ENCODE measurements at places on chromosomes 5 and 9.
A peak's percentile ranks its signal among the peaks of the same experiment; 100 is the strongest.

DNA sequence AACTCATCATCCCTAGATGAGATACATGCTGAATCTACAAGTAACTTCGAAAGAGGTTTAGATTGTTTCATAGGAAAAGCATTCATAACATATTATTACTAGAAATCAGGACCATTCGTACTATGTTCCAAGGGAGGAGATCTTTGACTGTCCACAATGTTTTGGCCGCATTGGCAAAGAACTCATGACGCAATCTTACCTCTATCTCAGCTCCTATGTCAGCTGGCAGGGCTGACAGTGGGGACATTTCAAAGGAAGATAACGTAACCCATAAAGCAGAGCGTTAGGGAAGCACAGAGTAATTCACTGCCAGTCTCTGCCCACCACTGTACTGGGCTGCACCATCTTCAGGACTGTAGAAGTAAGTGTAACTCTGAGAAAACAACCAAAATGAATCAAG, 69.7 kb downstream of the EFNA5 start:
- DNase-seq: no peak

DNA sequence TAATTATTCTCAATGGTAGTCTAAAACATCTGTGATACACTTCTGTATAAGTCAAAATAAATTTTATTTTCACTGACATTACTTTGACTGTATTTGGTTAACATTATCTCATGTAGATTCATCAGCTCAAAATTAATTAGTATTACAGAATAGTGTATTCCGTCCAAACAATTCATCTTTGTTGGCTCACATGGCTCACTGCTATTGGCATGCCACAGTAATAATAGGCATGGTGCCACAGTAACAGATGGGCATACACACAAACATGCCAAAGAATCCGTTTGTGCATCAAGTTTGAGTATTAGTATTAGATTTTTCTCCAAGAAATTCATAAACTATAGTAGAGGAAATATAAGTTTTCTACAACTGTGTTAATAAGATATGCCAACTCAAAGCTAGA, 14.2 kb downstream of the AP3B1 start:
- no peak for DNase-seq

DNA sequence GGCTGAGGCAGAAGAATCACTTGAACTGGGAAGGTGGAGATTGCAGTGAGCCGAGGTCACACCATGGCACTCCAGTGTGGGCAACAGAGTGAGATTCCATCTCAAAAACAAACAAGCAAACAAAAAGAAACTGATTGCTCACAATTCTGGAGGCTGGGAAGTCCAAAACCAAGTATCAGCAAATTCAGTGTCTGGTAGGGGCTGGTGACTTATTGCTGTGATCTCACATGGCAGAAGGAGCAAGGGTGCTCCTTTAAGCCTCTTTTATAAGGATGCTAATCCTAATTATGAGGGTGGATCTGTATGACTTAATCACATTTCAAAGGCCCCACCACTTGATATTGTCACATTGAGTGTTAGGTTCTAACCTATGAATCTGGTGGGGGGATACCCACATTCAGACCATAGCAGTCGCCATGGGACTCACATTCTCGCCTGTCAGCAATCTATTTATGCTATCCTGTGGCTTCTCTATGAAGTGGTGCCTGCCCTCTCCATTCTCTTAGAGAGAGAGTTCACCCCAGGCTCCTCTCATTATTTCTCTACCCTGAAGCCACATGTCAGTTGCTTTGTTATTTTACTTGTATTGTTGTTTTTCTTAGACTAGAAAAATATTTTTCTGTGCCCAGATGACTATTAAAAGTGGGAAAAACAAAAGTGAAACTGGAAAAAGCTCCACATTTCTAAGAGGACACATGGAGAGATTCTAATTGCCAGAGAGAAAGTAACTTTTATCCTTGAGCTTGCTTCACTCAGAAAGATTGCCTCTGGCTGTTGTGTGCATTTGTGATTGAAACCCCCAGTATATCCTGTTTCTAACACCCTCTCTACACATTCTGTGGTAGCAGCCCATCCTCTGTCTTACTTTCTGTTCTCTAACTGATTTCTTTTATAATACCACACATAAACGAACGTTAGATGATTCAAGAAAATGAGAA, 18.8 kb upstream of the PRLR start:
- no peak for DNase-seq

GRCh38 chr5:75660678-75661465, 49.6 kb downstream of the ANKDD1B start:
- no peak for DNase-seq

- DNase-seq: no peak
Measured at GRCh38 chr5:37730896-37731455, 108.9 kb downstream of the GDNF start.

DNA sequence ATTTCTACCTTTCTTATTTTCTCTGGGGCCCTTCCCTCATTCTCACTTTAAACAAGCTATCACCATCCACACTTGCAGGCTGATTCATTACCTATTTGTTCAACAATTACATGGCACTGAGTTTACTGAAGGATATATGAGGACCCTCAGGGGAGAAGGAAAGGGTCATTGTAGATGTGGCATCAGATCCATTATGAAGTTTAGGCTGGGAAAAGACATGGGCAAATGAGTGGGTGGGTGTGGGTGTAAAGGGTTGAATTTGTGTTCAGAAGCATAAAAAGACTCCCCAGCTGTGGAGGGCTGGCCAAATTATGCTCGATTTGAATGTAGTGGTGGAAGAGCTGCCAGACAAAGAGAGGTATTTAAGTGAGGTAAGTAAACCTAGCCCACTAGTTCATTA, 55.9 kb upstream of the MTAP start:
- DNase-seq: no peak

DNA sequence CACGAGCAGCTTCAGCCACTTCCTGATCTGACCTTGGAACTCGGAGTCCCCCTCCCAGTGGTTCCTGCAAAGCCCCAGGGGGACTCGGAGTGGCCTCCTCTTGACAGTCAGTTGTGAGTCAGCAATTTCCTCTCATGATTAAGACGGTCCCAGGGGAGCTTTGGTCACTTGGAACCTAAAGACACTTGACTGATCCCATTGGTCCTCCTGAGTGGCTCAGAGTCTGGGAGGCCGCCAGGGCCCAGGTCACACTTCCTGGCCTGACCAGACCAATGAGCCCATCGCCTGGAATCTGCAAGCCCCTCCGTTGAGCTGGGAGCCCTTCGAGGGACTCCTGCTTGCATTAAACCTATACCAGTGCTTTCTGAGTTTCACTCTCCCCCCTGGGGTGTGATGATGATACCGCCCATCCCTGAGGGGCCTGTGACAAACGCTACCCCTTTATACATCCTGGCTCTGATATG, 29.1 kb downstream of the TSPAN17 start:
- DNase-seq: peak; percentile 86

DNA sequence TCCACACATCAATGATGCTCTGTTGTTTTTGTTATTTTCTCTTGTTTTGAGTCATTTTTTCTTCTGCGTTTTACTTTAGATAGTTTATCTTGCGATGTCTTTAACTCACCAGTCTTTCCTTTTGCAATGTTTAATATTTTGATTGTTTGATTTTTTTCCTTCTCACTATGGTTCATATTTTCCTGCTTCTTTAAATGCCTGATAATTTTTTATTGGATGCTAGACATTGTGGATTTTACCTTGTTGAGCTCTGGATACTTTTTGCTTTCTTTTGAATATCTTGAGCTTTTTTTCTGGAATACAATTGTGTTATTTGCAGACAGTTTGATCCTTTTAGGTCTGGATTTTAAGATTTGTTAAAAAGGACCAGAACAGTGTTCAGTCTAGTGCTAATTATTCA, 55.2 kb upstream of the GAS1 start:
- DNase-seq: no peak

- peak; percentile 51 for DNase-seq
Measured at GRCh38 chr5:90434116-90434714, 24.7 kb upstream of the CETN3 start.

DNA sequence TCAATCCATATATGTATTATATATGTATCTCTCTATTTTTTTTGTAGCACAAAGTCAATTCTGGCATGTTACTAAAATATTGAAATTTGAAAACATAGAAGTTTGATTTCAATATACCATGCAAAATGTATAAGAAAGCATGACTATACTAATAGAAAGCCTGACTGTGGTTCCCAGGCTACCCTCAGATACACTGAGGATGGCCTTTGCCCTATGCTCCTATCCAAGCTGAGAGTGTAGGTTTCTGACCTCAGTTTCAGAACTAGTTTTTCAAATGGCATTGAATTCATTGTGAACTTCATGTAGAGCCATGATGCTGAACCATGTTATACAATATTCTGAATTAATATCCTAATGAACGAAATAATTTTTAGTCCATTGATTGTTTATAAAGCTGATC, 220.4 kb upstream of the IZUMO3 start:
- no peak for DNase-seq

GRCh38 chr5:62742207-62742606, 163.6 kb downstream of the LRRC70 start:
- DNase-seq: no peak

- no peak for DNase-seq
Measured at GRCh38 chr9:85723215-85723614, 18.5 kb downstream of the AGTPBP1 start.

- DNase-seq: no peak
Measured at GRCh38 chr5:9829621-9830020, 199.5 kb upstream of the TAS2R1 start.

DNA sequence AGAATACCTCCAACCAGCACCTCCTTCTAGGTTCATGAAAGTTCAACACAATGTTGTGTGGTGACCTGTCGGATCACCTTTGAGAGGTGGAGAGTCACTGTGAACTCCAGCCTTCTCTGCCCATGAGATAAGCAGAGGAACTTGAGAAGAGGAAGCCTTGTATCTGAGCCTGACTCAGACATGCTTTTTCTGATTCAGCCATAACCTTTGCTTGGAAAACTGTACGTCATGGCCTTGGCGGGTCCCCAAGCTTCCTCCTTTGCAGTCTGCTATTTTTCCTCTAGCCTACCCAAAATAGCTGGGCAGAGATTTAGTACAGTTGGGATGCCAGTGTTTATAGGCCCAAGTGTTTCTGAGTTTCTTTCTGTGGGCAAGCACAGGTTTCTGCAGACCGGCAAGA, 274.7 kb downstream of the CETN3 start:
- DNase-seq: peak; percentile 45

GRCh38 chr5:146213210-146213826, 9.9 kb downstream of the RBM27 start:
- peak; percentile 3 for DNase-seq

GRCh38 chr5:9348401-9348996, 197.4 kb downstream of the SEMA5A start:
- DNase-seq: peak; percentile 83

DNA sequence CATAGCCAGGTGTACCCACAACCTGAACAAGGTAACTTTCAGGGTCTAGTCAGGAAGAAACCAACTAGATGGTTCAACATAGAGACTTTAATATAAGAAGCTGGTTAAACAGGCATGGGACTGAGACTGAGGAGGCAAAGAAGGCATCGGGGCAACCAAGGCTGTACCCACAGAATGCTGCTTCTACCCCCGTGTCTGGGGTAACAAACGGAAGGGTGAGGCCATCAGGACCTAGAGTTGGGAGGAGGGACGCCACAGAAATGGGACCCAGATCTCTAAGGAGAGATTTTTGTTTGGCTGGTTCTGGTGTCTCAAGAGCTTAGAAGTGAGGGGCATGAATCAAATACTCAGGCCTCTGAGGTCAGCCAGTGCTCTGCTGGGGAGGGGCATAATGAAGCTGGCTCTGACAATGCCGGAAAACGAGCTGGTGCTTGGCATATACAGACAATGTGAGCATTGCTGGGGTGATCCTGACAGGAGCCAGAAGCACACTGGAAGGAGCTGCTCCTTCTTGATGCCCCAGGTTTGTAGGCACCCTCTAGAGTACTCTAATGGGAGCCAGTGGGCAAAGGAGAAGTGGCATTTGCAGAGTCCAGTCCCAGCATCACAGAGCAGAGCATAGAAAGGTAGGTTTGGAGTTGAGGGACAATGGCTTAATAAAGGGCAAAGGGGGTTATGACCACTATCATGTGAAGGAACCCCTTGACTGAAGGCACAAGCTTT, 3.7 kb downstream of the MLANA start:
- DNase-seq: no peak

GRCh38 chr9:138070815-138071214, 193.2 kb downstream of the CACNA1B start:
- no peak for DNase-seq

DNA sequence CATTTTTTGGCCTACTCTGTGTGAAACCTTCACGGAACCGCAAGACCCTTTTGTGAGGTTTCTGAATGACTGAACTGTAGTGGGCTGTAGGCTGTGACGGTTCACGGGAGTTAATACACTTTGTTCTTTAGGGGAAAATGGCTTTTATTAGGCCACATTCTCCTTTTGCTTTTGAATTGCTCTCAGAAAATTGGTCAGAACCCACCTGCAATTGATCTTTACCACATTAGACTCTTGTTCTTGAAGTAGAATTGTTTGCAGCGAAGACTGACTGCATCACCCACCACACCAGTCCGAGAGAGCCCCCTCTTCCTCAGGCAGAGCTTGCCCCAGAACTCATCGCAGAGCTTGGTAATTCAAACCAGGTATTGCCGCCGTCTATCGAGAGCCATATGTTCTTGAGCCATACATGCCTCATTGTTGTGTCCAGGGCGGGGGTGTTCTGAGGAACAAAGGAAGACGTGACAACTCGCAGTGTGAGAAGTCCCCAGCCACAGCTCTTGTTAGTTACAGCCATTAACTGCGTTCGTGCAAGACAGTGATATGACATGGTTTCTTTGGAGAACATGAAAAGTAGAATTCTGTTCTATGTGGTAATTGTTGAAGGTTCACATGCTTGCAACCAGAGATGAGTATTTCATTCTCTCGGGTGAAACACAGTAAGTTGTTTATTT, 166.4 kb upstream of the OTULINL start:
- DNase-seq: peak; percentile 44

- no peak for DNase-seq
Measured at GRCh38 chr5:83387041-83387440, 84.5 kb upstream of the VCAN start.

GRCh38 chr5:153256-153655, 38.0 kb upstream of the LRRC14B start:
- peak; percentile 74 for DNase-seq

DNA sequence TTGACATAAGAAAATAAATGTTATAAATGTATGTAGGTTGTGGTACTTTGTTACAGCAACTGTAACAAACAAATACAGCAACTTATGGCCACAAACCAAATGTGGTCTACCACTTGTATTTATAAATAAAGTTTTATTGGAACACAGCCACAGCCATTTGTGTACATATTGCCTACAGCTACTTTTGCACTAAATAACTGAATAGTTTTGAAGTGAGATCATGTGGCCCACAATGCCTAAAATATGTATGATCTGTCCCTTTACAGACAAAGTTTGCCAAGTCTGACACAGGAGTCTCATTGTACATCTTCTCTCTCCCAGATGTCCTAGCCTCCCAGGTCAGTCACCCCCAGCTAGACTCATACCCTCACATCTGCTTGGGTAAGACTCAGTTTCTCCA, 283.6 kb upstream of the PRDM9 start:
- peak; percentile 49 for DNase-seq

DNA sequence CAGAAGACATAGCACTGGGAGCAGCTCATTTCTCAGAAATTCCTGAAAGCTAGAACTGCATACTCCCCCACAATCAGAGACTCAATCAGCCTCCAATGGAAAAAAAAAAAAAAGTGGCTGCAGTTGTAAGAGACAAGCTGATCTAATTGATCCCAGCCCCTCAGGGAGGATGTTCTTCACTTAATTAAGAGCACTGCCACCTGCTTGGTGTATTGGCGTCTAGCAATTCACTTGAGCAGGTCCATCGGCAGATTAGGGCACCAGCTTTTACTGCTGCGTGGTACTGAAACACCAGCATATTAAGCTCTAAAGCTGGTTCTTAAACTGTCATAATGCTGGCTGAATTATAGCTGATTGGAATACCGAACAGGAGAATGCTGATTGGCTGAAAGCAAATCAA, 1890.1 kb upstream of the WWC1 start:
- no peak for DNase-seq
